ENCODE measurements at places on chromosomes 12 and 14.

- no peak for DNase-seq
These were observed 1.3 kb upstream of the ADGRD1 start for GRCh38 chr12:130952171-130952954.

DNA sequence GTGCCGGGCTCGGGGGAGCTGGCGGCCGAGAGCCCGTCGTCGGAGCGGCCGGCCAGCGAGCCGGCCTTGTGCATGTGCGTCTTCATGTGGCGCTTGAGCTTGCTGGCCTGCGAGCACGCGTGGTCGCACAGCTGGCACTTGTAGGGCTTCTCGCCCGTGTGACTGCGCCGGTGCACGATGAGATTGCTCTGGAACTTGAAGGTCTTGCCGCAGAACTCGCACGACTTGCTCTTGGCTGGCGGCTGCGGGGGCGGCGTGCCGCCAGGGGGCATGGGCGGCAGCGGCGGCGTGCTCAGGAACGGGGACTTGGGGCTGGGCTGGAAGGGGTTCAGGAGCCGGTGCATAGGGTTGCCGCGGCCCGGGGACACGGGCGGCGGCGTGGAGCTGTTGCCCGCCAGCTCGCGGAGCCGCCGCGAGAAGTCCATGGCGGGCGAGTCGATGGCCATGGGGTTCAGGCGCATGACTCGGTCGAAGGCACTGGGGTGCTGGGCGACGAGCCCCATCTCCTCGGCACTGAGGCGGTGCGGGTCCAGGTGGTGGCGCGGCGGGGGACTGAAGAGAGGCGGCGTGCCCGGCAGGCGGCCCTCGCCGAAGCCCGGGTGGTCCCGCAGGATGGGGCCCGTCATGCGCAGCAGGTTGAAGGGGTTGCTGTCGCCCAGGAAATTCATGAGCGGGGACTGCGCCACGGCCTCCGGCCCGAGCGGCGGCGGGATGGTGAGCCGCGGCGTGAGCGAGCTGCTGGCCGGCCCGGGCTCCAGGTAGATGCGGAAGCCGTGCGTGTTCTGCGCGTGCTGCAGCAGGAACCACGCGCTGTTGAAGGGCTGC is 96.5 kb downstream of the BCL11B start:
- DNase-seq = no peak

- DNase-seq = no peak
These were observed 9.4 kb upstream of the DCP1B start for GRCh38 chr12:2013527-2014223.

DNA sequence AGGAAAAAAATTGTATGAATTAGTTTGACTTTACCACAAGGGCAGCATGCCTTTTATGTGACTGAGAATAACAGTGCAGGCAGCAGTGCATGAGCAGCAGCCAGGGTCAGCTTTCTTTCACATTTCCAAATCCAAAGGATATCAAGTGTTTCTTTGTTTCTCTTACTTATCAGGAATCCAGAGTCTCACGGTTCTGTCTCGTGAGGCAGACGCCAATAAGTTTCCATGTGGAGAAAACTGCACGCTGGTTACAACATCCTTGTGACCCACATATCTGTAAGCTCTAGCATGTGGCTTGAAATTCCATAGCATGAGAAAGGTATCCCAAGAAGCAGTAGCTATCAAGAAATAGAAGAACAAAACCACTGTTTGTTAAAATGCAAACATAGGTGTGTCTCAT is 27.6 kb downstream of the GALNT4 start:
- no peak for DNase-seq

- DNase-seq = no peak
These were observed 20.7 kb downstream of the IFT43 start for GRCh38 chr14:76006253-76006652.

DNA sequence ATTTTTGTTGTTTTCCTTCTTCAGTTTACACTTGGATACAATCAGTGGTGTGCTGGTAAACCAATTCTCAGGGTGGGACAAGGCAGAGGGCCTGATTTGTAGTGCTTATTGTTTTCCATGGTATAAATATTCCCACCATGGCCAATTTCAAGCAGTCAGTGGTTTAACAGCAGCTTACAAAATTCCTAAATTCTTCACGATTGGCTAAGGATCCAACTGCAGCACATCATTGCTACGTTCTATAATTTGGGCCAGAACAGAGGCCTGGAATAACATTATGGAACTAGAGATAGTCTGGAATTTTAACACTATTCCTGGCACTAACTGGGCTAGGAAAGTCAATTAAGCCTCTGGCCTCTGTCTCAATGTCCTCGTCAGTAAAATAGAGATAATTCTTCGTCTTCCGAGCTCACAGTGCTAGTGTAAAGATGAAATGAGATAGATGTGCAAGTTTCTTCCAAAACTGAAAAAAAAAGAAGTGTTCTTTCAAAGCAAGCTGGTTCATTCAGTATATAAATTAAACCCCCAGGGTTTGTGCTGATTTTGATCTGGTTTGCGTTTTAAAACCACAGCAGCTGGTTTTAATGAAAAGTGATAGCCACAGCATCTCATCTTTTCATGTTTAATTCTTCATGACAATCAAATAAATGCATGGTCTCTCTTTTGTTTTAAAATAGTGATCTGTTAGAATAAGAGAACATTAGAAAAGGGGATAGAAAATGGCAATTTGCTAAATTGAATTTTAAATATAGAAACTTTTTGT is 104.1 kb downstream of the EPS8 start:
- no peak for DNase-seq

DNA sequence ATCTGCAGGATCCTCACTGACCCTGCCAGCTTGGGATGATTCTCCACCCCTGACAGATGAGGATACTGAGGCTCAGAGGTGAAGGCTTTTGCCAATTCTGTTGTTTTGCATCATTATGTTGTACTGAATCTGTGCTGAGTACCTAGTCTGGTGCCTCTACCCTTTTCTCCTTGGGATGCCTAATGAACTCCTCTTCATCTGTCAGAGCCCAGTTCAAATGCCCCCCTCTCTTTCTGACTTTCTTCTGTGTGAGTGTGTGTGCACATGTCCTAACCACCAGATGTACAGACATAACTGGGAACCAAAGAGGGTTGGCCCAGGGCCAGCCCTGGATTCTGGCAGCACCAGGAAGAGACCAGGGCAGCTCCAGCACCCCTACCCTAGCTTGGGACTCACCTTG is 22.8 kb downstream of the FOXN4 start:
- no peak for DNase-seq

GRCh38 chr12:22810036-22810435 is 185.1 kb downstream of the ETNK1 start:
- DNase-seq = no peak

DNA sequence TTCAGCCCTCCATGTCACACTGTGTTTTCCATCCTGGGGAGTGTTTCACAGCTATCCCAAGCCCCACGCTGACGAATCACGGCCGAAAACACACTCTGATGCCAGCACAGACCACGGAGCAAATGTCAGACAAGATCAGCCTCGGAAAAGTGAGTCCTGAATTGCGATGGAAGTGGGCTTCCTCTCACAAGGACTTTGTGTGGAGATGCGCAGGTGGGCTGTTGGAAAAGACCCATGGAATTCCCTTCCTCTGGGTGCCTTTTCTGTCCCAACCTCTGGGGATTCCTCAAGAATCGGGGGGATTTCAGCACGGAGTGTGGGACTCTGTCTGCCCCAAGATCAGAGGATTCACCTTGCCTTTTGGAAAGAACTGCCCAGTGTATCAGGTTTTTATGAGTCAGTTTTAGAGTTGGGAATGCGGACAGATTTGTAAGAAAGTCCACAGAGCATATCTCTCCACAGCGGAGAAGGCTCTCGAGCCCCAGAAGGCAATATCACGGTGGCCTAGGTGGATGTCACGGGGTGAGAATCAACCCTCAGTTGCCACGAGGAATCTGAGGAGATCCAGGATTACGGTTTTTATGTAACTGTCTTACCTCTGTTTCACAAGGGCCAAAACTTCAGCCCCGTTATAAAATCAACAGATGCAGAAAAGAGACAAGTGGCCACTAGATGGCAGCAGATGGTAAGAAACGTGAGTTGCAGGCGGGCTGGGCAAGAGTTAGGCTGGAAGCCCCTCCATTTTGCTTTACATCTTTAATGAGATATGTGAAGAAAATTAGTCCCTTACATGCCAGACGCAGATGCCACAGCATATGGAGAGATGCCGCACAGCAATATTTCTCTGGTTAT is 201.9 kb downstream of the DAD1 start:
- peak; percentile 14 for DNase-seq

- no peak for DNase-seq
These were observed 92.5 kb downstream of the DPF3 start for GRCh38 chr14:72801381-72801812.
